ENCODE measurements at places on chromosomes 4 and X.

GRCh38 chrX:123728016-123728415 lies 4.8 kb downstream of the THOC2 start:
- DNase-seq: no peak

DNA sequence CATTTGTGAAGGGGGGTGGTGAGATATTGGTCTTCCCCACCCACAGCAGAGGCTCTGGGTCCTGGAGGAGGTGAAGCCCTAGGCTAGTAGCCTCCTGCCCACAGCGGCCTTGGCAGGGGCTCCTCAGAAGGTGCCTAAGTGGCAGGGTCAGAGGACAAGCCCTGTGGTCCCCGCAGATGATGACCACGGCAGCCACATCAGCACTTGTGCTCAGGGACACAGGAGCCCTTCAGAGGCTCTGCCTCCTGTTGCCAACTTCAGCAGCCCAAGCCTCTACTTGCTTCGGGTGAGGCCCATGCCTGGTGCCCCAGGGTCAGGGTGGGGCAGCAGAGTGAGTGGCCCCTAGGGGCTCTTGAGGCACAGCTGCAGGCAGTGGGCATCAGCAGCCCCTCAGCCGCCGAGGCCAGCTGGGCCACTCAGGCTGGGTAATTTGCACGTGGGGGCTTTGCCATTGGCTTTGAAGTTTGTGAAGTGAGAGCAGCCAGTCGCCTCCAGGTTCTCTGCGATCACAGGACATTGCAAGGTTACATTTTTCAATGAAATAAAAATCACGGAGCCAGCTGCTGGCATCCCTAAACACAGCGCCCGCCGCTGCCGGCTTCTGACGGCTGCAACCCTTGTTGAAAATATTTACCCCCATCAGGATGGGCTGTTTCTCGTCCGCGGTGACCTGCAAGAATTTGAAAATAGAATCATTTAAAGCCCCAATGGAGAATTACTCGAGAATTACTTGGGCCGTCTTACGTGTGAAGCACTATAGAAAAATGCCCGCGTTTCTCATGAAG lies 108.5 kb downstream of the HMX1 start:
- no peak for DNase-seq

DNA sequence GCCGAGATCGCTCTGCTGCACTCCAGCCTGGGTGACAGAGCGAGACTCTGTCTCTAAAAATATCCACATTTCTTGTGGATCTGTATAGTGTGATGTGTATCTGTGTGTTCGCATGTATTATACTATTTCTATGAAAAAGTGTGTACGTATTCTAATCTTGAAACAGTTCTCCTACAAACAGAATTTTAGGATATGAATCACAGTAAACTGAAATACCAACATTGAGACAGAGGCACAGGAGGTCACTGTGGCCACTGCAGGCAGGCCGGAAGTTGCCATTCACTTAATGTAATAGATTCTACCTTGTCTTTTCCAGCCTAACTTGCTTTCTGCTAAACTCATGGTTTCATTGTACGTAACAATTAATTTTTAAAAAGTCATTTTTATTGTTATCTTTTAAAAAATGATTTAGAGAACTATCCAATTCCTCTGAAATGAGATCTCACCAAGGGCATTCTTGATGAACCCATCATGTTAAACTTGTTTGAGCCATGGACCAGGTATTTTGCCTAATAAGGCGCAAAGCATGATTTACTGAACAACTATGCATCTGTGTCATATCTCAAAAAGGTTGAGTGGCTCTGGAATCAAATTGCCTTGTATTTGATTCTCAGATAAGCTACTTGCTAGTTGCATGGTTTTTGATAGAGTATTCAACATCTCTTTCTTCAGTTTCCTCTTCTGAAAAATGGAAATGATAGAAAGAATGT lies 154.9 kb upstream of the GYPA start:
- DNase-seq: no peak

- DNase-seq: no peak
Measured at GRCh38 chr4:149158817-149159216, 656.8 kb downstream of the IQCM start.

- DNase-seq: no peak
Measured at GRCh38 chrX:103012945-103013344, 51.0 kb downstream of the BEX1 start.

- DNase-seq: no peak
Measured at GRCh38 chr4:119748853-119749252, 120.2 kb upstream of the PDE5A start.

GRCh38 chr4:118284169-118284568 lies 68.6 kb downstream of the PRSS12 start:
- peak; percentile 53 for DNase-seq

- DNase-seq: no peak
Measured at GRCh38 chr4:110532901-110533589, 57.1 kb downstream of the ENPEP start.

DNA sequence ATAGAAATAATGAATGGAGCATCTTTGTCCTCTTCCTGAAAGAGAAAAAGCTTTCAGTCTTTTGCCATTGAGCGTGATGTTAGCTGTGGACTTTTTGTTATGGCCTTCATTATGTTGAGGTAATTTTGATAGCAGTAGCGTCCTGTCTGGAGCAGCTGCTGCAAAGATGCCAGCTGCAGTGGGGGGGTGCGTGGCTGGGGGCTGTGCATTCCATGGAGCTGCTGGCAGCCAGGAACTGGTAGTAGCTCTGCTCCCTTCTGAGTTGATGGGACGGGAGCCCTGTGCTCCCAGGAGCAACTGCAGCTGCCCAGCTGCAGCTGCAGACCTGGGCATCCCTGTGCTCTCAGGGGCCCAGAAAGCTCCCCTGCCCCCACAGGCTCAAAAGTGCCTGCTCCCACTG lies 50.4 kb downstream of the CCDC160 start:
- DNase-seq: no peak

- no peak for DNase-seq
Measured at GRCh38 chr4:89305712-89306437, 1.7 kb downstream of the GPRIN3 start.

DNA sequence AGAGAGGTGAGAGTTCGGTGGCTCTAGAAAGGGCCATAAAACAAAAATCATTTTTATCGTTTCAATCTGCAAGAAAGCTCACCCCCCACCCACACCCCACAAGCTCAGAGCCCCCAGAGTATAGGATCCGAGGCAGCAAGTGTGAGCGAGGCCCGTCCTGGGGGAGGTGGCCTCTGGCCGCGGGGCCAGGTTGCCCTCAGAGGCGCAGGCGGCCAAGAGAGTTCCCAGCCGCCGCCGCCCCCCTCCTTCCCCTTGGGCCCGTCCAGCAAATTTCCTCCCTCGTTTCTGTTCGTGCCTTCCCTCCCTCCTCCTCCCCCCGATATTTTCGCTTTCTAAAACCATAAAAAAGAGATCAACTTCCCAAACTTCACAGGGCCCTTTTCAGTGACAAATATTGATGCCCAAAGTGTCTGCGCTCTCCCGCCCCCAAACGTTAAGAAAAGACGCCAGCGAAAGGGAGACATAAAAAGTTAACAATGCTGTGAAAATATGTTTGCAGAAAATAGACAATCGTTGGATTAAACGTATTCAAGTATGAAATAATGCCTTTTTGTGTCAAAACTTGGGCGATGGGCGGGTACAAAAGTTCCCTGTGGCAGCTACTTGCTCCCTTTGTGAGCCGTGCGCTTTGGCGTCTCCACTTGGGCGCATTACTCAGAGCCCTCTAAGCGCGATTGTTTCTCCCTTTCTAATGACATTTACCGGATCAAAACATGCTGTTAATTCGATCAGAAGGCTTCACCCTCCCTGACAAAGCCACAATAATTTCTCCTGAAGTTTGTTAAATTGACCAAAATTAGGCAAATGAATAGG lies 1.1 kb upstream of the HELT start:
- DNase-seq: no peak

- no peak for DNase-seq
Measured at GRCh38 chrX:25873196-25873595, 264.9 kb upstream of the MAGEB18 start.

- no peak for DNase-seq
Measured at GRCh38 chr4:107719207-107719921, 670 bp downstream of the PAPSS1 start.

DNA sequence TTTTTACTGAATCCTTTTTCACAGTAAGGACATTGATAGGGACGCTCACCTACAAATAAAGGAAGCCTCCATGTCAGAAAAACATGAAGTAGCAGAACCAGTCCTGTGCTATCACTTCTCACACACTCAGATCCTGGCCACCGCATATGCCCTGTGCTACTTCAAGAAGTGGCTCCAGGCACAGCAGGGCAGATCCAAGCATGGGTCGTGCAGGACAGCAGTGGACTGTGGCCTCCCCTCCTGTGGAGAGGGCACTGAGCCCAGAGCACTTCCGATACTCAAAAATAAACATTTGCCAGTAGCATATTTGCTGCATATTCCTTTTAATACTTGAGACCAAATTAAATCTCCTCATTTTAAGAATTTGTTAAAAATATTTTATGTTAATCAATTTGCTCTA lies 167.9 kb downstream of the PRDM5 start:
- no peak for DNase-seq

DNA sequence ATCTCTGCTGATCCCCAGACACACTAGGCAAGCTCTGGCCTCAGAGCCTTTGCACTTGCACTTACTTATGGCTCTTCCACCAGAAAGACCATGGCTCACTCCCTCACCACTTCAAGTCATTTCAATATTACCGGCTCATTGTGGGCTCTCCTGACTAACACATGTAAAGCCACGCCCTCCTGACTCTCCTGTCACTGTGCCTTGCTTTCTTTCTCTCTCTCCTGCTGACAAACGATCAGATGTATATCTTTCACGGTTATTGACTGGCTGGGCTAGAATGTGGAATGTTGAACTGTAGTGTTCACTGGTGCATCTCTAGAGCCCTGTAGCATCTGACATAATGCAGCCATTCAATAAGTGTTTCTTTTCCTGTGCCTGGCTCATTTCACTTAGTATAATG lies 425.1 kb downstream of the RAB28 start:
- no peak for DNase-seq

DNA sequence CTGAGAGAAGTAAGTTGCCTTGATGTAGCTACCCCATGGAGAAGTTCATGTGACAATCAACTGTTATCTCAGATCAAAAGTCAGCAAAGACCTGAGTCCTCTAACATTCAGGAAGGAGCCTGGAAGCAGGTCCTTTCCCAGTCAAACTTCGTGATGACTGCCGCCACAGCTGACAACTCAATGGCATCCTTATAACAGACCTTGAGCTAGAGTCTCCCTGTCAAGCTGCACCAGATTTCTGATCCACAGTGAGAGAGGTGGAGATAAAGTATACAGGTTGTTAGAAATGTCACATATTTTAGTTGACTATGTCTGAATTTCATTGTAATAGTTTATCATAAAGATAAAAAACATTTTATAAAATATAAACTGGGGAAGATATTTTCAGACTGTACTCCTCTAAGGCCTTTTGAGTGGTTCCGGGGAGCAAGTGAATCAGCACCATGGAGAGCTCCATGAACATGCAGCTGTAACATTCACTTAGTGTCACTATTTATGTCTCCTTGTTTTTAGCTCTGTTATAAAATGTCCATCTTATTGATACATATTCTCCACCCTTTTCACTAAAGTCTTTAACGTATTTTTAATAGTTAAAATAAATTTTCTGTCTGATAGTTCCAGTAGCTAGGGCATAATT lies 1653.5 kb upstream of the AGA start:
- DNase-seq: no peak

- DNase-seq: no peak
Measured at GRCh38 chrX:18677161-18677869, 5.4 kb upstream of the RS1 start.

- no peak for DNase-seq
Measured at GRCh38 chr4:124589786-124590185, 122.7 kb downstream of the ANKRD50 start.

GRCh38 chr4:156685308-156685707 lies 286.3 kb downstream of the PDGFC start:
- DNase-seq: no peak

- no peak for DNase-seq
Measured at GRCh38 chr4:185625503-185625902, 90.2 kb upstream of the PDLIM3 start.

DNA sequence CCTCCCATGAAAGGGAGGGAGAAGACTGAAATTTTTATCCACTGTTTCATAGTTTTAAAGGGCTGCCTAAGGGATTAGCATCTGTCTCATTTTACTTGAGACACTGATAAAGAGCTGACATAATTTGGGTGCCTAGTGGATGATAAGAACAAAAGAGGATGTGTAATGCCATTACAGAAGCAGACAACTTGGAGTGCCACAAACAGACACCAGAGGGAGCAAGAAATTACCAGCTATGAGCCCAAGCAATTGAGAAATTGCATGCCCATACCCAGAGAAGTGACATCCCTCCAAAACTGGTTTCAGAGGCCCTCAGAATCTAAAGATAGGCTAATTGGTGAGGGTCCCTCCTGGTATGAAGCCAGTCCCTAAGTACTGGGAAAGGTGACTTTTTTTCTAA lies 38.5 kb upstream of the POU3F4 start:
- peak; percentile 9 for DNase-seq

- no peak for DNase-seq
Measured at GRCh38 chrX:37765507-37765906, 14.4 kb upstream of the CYBB start.

All from B cell (primary cell).